ENCODE measurements at places on chromosomes 3 and 15. TPM values are rescaled to one million over a fixed set of nuclear protein-coding genes. Genes with fewer than 3 reads are reported as not detected.

- DNase-seq = no peak
Observed at GRCh38 chr3:157099326-157100095, 60.4 kb downstream of the CCNL1 start.

GRCh38 chr3:187361835-187362234 is 6.3 kb upstream of the RTP4 start:
- no peak for DNase-seq

DNA sequence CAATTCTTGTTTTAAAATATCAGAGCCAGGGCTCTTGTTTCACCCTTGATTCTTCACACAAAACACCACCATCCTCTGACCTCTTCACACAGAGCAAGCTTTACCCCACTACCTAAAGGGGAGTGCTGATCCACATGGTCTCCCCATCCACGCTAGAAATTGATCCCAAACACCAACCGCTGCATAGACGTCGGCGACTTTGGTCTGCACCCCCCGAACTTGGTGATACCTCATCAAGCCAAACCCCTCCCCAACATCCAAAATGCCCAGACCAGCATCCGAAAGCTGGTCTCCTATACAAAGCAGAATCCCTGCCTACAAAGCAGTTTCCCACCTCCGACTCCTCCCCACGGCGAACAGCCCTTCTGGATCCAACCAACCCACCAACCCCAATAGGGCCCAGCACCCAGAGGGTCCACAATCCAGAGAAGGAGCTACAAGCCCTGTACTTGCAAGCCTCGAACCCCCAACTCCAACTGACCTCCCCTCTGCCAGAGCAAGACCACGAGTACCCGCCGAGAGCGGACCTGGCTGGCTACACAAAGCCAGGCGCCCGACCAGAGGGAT is 25.8 kb upstream of the MTHFS start:
- DNase-seq = no peak

DNA sequence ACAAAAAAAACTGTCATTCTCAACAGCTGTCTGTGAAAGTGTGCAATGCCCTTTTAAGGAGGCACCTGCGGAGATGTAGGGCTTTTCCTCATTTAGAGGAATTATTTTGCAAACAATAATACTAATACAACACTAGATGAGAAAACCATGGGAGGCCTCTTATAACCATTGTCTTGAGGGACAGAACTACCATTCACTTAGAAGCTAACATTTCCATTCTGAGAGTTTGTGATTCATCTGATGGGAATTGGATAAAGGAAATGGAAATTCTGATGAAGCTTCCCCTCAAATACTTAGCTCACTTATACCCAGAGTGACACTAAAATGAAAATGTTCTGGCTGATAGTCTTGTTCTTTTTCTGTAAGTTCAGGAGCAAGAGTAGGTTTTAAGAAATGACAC is 147.7 kb downstream of the CADPS start:
- DNase-seq = no peak

DNA sequence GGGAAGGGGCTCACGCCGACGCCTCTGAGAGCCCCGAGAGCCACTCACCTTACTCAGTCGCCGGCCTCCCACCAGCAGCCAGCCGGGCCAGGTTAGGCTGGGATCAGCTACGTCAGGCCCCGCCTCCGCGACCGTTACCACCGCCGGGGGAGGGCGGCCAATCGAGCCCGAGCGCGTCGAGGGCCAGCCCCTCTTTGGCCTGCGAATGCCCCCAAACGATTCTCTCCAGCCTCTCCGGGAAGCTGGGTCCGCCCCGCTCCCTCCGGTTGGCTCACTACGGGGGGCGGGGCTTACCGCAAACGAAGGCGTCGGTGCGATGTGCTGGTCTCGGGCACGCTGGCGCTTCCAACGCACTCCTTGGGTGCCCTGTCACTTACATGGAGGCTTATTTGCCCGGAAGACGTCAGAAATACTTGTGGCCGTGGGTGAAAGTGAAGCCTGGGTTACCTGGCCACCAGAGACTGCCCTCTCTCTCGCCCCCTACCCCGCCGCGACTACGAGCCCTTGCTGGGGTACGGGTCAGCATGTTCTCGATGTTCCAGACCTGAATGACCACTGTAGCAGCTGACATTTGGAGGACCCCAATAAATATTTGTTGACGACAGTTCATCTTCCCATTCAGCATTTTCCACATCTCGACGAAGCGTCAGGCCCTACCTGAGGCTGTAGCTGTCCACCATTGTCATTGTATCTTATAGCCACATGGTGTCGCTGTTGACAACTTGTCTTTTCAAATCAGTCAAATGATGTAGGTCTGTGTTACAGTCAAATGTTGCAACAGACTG is at the start of gene CEP70:
Gene CEP70, minus strand, starts transcription at position 111 of the 785 bp plus-strand sequence. CDS start 21,333 bp downstream, outside the sequence.
- peak; percentile 100 for DNase-seq

- DNase-seq = peak; percentile 30
Observed at GRCh38 chr15:63288778-63289378, 11.5 kb downstream of the APH1B start.

GRCh38 chr15:60760646-60761504 is 281.9 kb upstream of the ICE2 start:
- DNase-seq = no peak

- no peak for DNase-seq
Observed at GRCh38 chr3:197337656-197338055, 39.2 kb upstream of the DLG1 start.

GRCh38 chr3:8846176-8846575 is 76.8 kb upstream of the OXTR start:
- no peak for DNase-seq

Gene SHQ1
- total RNA-seq = 22.3 TPM

Gene PLA1A
- 0.99 TPM for total RNA-seq

Gene ROPN1
- not detected for total RNA-seq

Gene CEMIP
- 4.1 TPM for total RNA-seq

Gene FBN1
- total RNA-seq = 0.93 TPM

Gene ADCY5
- 2.5 TPM for total RNA-seq

Gene NDUFAF3
- 133 TPM for total RNA-seq

Gene FOXB1
- not detected for total RNA-seq

All from Calu3 (cell line).